ENCODE measurements at places on chromosomes 5 and 9.

- no peak for DNase-seq
These were observed 13.2 kb downstream of the NDUFS6 start for GRCh38 chr5:1814183-1815020.

DNA sequence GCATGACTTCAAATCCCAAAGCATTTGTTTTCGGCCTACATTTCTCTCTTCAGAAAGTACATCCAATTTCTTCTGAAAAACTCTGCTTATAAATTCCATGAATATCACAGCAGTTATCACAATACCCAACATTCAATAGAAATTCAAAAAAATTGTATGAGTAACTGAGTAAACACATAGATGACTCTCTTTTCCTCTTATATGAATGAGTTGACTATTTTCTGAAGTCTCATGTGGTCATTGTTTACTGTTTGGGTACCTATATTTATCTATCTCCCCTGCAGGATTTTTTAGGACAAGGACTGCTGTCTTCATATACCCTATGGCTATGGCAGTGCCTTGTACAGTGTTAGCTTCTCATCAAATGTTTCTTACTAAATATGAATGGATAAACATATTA lies 157.1 kb downstream of the HTR1A start:
- DNase-seq = no peak

DNA sequence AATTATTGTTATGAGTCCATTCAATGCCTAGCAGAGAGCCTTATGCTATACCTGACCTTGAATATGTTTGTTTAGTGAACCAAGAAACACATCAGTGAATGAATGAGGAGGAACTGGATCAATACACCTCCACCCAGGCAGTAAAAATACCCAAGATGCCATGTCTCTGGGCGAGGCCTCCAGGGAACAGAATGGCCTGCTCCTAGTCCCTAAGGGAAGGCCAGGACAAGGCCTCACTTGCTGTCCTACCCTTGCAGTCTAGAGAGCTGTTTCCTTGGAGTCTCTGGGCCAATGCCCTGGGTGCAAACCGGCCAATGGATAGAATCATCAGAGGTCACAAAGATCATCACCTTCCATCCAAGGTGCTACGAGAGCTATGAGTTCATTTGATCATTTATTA lies 26.1 kb downstream of the TNIP1 start:
- DNase-seq = no peak

DNA sequence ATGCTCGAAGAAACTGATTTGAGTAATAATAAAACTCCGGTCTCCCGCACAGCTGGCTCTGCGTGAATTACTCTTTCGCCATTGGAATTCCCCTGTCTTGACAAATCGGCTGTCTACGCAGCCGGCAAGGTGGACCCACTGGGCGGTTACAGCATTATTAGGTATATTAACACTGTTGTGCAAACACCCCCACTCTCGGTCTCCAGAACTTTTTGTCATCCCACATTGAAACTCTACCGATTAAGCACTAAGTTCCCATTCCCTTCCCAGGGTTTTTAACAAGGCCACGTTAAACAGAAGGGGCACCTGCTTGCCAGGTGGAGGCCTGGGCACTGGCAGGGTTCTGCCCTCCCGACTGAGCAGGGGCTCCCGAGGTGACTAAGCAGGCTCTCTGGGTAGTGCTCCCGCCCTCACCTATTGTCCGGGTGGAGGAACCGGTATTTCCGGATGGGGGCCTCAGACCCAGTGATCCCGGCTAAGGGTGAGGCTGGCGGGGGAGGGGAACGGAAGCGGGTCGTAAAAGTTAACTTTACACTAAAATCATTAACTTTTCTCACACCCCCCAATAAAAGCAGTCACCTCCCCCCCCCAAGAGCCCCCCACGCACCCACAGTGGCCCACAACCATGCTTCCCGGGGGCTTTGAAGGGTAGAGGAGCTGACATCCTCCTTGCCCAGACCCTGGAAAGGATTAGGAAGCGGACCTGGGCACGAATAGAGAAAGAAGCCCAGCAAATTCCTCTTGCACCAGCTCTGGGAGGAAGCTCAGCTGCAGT lies 53.5 kb upstream of the TJP2 start:
- no peak for DNase-seq

DNA sequence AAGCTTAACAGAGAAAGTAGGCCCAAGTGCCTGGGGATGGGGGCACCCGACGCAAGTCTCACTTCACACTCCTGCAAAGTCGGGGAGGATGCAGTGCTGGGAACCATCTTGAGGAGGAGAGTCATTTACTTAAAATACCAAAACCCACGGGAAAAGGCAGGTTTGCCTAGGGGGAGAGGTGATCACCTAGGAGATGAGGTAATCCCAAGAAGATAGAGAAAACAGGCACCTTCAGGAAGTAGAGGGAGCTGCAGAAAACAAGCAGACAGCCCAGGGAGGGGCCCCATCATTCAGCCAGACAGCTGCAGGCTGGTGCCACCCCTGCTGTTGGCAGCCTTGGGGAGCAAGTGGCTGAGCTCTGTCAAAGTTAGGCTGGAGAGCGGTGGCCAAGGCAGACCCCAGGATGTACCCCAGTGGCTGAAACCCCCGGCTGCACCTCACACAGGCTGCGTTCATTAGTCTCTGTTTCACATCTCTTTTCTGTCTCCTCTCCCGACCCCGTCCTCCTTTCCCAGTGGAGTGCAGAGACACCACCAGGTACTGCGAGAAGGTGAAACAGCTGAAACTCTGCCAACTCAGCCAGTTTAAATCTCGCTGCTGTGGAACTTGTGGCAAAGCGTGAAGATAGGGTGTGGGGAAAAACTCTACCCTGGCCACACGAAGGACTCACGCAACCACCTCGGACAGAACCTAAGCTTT lies 124.9 kb downstream of the SAXO1 start:
- DNase-seq = no peak

Data from smooth muscle cell of the brain vasculature (primary cell).